Type B pancreatic cell (in vitro differentiated cells): ENCODE measurements at places on chromosomes 16 and 17. TPM values are rescaled to one million over a fixed set of nuclear protein-coding genes. Genes with fewer than 3 reads are reported as not detected.

GRCh38 chr16:85520853-85521521, 92.1 kb upstream of the GSE1 start:
- no peak for DNase-seq

- DNase-seq, result no peak
Measured at GRCh38 chr16:5911241-5911640, 813.6 kb upstream of the EEF2KMT start.

GRCh38 chr16:8087146-8087545, 503.2 kb downstream of the TMEM114 start:
- DNase-seq, result no peak

DNA sequence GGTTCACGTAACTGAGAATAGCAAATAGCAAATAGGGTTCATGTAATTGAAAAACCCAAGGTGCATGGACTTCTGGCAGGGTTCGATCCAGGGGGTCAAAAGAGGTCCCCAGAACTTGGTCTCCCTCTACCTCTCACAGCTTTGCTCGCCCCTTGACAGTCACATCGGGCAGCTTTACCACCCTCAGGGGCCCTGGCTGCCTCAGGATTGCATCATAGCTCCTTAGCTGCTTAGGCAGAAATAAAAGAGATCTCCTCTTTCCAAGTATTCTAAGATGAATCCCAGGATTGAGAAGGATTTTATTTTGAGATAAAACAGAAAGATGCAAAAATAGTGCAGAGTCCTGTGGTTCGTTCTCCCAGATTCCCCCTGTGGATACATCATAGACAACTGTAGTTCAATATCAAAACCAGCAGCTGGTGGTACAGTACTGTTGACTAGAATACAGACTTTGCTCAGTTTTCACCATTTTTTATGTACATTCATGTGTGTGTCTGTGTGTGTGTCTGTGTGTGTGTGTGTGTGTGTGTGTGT, 12.8 kb downstream of the ADGRG3 start:
- no peak for DNase-seq

DNA sequence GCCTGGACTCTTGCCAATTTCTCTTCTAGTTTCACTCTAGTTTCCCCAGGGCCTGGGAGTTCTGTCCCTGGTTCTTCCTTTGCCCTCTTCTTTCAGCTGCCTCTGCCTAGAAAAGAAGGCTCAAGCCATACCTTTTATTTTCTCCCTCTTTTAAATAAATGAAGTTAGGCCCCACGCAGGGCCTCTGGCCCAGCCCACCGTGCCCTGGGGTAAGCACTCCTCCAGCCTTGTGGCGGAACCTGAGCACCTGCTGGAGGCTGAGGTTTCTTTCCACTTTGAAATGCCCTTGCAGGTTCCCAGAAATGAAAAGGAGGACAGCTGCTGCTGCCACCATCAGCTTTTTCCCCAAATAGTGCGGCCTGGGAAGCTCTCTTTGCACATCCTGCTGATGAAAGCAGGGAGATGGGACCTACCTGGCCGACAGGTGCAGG, 139.4 kb downstream of the CCDC182 start:
- no peak for DNase-seq

- no peak for DNase-seq
Measured at GRCh38 chr16:51523400-51523799, 372.3 kb upstream of the SALL1 start.

Gene PRCD
- 0.33 and 3.3 TPM in 2 replicates for total RNA-seq

Gene STRADA
- total RNA-seq, result 26.5 and 43.9 TPM in 2 replicates

Gene RNF222
- 0.24 and 1.1 TPM in 2 replicates for total RNA-seq
